ENCODE measurements at places on chromosomes 12 and 14. TPM values are rescaled to one million over a fixed set of nuclear protein-coding genes. Genes with fewer than 3 reads are reported as not detected.

The C12orf50 gene
- total RNA-seq: not detected

The ATP2A2 gene
- 336 TPM for total RNA-seq

The RERGL gene
- total RNA-seq: not detected

The B4GALNT3 gene
- 1.0 TPM for total RNA-seq

The TESPA1 gene
- total RNA-seq: not detected

The INSM2 gene
- 0.08 TPM for total RNA-seq

The PSEN1 gene
- total RNA-seq: 73.6 TPM

The BRI3BP gene
- 17.7 TPM for total RNA-seq

The HHIPL1 gene
- 0.29 TPM for total RNA-seq

The BCL2L2 gene
- 18.7 TPM for total RNA-seq

The TBC1D30 gene
- 1.7 TPM for total RNA-seq

The DTX1 gene
- total RNA-seq: 0.42 TPM

The ACOT4 gene
- total RNA-seq: 2.1 TPM

The ABCD4 gene
- total RNA-seq: 33.0 TPM

The CHMP4A gene
- 78.6 TPM for total RNA-seq

The SLC22A17 gene
- total RNA-seq: 5.8 TPM

The SLC38A2 gene
- 117 TPM for total RNA-seq

The PHETA1 gene
- total RNA-seq: 5.7 TPM

The NTS gene
- 94.8 TPM for total RNA-seq

The ERP27 gene
- total RNA-seq: not detected

The POLR3B gene
- 5.5 TPM for total RNA-seq

The C12orf54 gene
- not detected for total RNA-seq

The DLK1 gene
- total RNA-seq: 0.42 TPM

Data from A549 treated with RU486 at 1 μM for 4 hours (cell line).